ENCODE measurements at places on chromosomes 2 and 18.

GRCh38 chr2:102179061-102179460 lies 7.8 kb upstream of the IL1RL2 start:
- DNase-seq, result no peak

GRCh38 chr2:13102397-13103063 lies 385.8 kb downstream of the TRIB2 start:
- DNase-seq, result no peak

DNA sequence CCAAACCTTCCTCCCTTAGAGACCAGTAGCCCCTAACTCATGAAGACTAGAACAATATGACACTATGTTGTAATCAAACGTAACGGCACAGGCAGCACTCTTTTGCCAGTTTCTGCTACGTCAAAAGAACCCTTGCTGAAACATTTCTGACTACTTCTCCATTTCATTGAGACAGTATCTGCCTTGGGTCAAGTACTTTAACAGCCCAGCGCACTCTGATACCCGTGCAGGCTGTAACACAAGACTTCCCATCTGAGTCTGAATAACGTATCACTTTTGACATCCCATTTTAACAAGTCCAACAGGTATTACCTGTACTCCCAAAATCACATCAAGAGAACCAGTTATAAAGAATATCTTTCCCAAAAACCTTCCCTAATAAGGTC lies 38.4 kb downstream of the TBC1D8 start:
- DNase-seq, result no peak

DNA sequence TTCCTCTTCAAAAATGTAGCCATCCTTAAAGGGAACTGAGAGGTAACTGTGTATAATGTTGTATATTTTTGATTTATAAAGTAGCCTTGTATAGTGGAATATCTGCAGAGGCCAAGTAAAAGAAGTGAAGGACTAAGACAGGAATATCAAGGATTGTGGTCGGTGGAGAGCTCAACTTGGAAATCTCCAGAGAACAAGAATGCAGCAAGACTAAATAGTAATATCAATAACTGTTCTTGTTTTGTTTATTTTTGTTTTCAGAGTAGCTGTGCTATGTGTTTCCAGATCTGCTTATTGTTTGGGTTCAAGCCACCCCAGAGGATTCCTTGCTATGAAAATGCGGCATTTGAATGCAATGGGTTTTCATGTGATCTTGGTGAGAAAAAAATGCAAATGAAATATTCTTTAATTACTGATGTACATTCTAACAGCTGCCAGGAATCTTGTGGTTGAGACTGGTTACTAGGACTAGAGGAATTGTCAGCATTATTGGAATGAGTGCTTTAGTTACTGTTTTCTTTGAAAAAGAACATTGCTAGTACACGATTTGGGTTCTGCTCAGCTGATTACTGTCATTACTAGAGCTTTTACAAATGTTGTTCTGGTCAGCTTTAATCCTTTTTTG lies 25.0 kb downstream of the FASTKD2 start:
- no peak for DNase-seq

- no peak for DNase-seq
Observed at GRCh38 chr18:51137891-51138290, 59.6 kb downstream of the MEX3C start.

GRCh38 chr18:76592981-76593381 lies 97.9 kb upstream of the ZNF516 start:
- DNase-seq, result no peak

DNA sequence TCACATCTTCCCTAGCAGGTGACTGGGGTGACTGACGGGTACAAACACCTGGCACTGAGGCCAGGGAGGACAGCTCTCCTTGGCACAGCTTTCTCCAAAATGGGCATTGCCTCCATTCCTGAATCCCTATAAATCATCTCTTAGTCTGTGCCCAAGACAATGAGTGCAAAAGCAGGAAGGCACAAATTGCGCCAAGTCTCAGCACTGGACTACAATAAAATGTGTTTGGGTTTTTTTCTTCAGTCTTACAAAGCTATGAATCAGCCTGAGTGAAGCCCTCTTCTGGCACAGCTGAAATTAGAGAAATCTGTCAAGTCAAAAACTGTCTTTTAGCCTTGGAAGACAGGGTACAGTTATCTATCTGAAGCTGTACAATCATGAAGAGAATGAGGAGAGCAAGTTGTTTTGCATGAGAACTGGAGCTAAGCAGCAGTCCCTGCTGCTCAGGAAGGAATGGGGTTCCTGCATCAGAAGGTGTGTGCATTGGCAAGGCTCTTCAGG lies 90.8 kb downstream of the EPB41L3 start:
- no peak for DNase-seq

DNA sequence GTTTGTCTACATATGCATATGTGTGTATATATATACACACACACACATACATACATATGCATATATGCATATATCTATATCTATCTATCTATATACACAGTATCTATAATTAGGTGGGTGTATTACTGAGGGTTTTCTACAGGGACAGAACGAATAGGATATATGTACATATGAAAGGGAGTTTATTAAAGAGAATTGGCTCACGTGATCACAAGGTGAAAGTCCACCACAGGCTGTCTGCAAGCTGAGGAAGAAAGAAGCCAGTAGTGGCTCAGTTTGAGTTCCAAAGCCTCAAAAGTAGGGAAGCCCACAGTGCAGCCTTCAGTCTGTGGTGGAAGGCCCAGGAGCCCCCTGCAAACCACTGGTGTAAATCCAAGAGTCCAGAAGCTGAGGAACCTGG lies 756.0 kb upstream of the ACVR2A start:
- no peak for DNase-seq

DNA sequence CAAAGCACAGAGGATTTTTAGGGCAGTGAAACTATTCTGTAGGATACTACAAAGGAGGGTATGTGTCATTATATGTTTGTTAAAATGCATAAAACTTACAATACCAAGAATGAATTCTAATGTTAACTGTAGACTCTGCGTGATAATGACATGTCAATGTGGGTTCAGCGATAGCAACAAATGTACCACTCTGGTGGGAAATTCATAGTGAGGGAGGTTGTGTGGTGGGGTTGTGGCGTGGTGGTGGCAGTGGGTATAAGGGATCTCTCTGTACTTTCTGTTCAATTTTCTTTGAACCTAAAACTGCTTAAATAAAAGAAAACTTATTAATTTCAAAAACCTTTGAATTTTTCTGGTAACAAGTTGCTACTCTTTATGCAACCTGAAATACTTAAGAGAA lies 99.3 kb upstream of the SLC38A11 start:
- no peak for DNase-seq

DNA sequence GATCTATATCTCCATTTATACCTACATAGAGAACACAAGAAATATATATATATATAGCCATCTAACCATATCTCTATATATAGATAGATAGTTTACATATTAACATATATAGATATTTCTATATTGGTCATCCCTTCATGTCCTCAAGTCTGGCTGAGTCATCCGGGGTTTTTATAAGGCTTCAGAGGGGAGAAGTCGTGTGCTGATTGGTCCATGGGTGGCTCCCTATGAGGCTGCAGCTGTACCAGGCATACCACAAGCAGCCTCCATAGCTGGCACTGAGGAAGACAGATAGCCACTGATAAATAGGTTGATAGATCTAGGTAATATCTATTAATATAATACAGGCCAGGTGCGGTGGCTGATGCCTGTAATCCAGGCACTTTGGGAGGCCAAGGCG lies 618.3 kb upstream of the SETBP1 start:
- no peak for DNase-seq

- no peak for DNase-seq
Observed at GRCh38 chr2:214730800-214731407, 78.6 kb downstream of the BARD1 start.

GRCh38 chr18:3422905-3423304 lies 27.1 kb upstream of the TGIF1 start:
- DNase-seq, result no peak

DNA sequence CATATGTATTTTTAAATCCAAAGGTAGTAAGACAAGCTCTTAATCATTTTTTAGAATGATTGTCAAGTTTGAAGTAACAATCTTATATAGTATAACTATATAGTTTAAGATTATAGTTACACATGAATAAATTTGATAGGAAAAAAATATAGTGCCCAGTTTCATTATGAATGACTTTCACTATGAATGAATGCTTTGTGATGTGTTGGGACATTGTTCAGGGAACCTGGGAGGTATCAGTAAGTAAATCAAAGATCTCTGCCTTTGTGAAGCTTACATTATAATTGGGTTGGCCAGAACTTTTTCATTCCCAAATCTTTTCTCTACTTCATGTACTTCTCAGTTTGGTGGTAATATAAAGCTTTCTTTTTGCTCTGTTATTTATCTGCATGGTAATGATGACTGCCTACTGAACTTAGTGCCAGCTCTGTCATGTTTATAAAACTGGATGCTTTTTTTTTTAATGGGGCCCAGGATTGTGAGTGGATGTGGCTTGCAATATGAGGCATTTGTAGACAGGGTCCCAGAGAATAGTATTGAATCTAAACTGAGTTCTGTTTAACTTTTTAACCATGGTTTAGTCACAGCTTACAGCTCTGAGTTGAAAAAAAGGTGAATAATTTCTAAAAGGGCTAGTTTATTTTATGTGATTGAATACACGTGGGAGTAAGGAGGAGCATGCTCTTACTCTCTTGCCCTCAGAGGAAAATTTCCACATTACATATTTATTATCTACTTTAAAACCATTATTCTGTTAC lies 23.3 kb downstream of the GLS start:
- DNase-seq, result no peak

- DNase-seq, result no peak
Observed at GRCh38 chr18:30334781-30335180, 707.8 kb downstream of the DSC3 start.

DNA sequence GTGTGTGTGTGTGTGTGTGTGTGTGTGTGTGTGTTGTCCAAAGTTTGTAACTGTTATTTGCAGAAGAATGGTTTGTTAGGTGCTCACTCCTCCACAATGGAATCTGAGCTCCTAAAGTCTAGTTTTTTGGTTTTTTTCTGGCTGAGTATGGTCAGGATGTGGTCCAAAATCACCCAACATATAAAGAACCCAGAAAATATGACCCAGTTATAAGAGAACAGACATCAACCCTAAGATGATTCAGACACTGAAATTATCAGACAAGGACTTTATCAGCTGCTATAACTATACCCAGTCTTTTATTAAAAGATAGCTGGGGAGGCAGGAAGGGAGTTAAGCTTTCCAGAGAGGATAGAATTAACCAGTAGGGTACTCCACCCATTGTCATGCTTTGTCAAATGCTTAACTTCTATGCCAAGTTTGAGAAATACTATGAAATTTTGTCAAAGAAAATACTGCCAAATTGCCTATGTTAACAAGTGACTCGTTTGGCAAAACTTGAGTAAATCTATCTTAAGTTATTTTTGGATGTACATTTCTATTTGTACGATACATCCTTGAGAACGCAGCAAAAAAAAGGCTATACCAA lies 57.5 kb downstream of the TANK start:
- no peak for DNase-seq

- DNase-seq, result no peak
Observed at GRCh38 chr2:113962692-113963480, 73.0 kb downstream of the ACTR3 start.

- no peak for DNase-seq
Observed at GRCh38 chr2:8365331-8365910, 316.4 kb upstream of the ID2 start.

GRCh38 chr2:98487806-98488189 lies 43.1 kb downstream of the INPP4A start:
- DNase-seq, result peak; percentile 54

- DNase-seq, result peak; percentile 32
Observed at GRCh38 chr18:9334973-9335696, 562 bp downstream of the TWSG1 start.

DNA sequence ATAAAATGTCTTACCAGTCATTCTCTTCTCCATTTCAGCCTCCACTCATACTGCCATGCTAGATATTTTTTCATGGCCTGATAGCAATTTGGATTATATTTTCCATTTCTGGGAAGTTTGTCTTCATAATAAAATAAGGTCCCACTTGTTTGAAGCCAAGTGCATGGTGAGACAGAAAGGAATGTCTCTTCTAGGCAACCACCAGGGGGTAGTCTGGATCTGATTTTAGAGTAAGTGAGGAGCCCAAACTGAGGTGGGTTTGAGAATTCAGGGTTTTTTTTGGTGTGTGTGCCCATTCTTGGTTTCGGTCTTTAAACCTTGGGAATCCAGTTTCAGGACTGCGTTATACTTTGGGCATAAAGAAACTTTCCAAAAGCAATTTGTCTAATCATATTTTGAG lies 315.5 kb downstream of the RPRM start:
- DNase-seq, result no peak

DNA sequence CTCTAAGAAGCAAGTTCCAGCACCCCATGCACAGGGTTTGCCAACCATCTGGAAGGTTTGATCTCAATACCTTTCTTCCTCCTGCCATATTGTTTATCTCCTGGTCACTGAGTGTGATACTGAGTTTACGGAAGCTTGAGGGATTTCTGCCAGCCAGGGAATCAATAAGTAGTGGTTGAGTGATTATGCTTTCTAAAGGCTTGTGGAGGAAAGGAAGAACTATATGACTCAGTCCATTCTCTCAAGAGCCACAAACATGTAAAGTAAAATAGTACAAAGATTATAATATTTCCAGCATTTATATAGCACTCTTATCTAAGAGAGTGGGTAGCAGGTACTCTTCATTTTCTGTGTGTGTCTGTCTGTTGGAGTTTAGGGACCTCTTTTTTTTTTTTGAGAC lies 49.2 kb downstream of the SLC4A3 start:
- DNase-seq, result no peak

DNA sequence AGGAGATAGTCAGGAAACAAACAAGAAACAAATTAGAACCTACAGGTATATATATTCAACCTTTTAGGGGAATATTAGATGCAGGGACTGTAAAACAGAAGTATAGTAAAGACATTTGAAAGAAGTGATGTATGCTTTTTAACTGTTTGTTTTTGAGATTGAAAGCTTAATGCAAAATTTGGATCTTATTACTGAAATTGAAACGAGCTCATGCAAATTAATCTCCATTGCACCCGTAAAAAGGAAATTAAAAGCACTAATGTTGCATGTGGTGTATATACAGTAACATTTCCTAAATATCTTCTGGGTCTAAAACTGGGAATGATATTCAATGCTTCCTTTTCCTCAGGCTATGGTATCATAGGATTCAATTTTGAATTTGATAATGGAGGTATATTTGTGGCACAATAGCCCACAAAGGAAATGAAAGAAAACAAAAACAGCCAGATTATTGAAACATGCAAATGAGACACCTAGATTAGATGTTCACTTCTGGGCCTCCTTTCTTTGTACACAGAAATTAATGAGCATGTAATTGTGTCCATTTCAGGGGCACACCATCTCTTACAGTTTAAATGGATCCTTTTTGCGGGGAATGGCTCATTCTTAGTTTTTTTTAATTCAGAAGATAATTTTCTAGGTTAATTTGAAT lies 1.6 kb upstream of the ELOA2 start:
- no peak for DNase-seq

DNA sequence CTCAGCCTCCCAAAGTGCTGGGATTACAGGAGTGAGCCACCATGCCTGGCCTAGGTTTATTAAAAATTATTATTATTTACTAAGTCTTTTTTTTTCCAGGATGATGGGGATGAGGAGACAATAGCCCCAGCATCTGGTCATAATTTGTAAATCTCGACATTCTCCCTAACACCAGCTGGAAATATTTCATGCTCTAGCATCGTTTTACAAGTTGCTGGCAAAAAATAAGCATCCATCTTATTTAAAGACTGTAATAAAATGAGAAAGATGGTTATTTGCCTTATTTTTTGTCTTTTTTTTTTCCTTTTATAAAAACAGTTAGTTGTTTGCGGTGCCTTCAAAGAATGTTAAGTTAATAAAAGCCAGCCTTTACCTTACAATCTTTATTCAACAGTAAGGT lies 56.7 kb downstream of the SF3B1 start:
- no peak for DNase-seq

GRCh38 chr2:217562871-217563480 lies 439.8 kb downstream of the TNS1 start:
- DNase-seq, result no peak

GRCh38 chr2:43537137-43537536 lies 58.7 kb downstream of the THADA start:
- no peak for DNase-seq
